ENCODE measurements at places on chromosomes 2 and 18.

DNA sequence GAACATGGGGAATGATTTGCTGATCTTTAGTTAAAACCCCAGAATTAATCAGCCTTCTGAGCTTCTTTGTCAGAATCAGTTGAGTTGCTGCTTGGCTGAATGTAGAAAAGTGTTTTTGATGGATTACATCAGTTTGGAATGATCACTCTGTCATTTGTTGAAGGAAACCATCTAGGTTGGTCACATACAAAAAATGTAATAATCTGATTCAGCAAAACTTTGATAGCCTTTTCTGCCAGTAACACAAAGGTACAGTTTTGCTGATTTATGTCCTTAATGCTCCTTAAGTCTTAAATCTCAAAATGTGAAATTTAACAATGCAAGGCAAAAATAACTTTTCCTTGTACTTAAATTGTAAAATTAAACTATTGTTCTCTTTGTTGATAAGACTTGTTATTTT is 74.3 kb downstream of the GALNT13 start:
- DNase-seq: no peak

- no peak for DNase-seq
Measured at GRCh38 chr2:113175042-113175628, 1.4 kb downstream of the PSD4 start.

- DNase-seq: no peak
Measured at GRCh38 chr2:45545943-45546342, 65.1 kb downstream of the SRBD1 start.

- no peak for DNase-seq
Measured at GRCh38 chr2:133475610-133476009, 92.7 kb downstream of the NCKAP5 start.

DNA sequence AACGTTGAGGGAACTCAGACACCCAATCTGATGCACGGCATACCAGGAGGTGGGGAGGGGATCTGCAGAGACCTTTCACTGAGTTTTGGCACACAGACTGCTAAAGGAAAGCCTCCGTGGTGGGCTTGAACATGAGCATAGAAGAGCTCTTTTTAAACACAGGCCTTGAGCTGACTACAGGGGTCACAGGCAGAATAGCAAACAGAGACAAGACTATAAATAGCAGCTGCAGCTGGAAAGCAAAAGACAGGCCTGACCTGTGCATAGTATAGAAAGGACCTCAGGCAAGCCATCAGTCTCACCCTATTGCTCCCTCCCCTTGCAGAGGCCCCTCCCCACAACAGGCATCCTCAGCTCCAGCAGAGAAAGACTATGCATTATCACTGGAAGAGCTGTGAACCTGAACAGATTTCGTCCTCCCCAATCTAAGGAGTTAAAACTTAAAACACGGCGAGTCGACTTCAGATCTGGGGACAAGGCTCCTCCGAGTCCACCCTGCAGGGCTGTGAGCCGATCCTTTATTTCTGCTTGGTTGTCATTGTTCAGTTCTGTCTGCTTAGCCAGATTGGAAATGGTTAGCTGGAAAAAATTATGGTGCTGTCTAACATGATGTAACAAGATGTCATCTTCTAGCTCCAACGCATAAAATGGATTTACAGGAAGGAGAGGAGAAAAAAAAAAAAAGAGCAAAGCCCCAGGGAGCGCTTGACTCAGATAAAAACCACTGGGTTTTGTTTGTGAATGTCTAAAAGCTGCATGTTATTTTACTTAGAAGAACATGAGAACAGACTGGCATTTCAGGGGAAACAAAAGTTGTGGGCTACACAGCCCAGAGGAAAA is 25.2 kb upstream of the LCLAT1 start:
- DNase-seq: no peak

GRCh38 chr2:232893834-232894233 is 23.8 kb downstream of the SNORC start:
- DNase-seq: no peak

- DNase-seq: no peak
Measured at GRCh38 chr2:26883956-26884355, 36.0 kb downstream of the DPYSL5 start.

DNA sequence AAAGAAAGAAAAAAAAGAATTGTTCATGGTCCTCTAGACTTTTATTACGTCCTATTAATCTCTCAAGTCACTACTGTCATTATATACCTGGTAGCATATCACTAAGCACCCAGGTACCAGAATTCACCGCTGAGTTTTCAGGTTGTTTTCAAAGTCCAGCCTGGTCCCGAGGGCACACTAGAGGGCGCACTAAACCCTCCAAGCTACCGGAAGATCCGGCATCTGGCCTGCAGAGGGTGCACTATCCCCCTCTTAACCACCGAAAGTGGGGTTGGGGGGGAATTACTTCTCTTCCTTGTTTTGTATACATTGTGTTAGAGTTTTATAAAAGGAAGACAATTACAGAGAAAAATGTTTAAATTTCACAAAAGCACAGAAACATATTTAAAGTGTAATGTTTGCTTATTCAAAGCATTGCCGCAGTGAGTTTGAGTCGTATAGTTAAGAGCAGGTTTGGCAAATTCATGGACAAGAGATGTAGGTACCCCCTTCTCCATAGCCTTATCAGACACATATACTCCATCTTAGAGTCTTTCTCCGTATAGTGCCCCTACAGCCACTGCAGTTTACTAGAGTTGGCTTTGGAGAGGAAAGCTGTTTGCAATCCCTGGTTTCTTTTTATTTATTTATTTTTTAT is 19.2 kb downstream of the MOGAT1 start:
- peak; percentile 38 for DNase-seq

All from stimulated activated CD8-positive, alpha-beta memory T cell treated with anti-CD3 and anti-CD28 coated beads, Interleukin-15, amount 100 ng/mL, for 24 hours (primary cell).